Stimulated activated CD8-positive, alpha-beta memory T cell treated with anti-CD3 and anti-CD28 coated beads, Interleukin-4, amount 100 ng/mL, for 1 hour (primary cell): ENCODE measurements at places on chromosomes 7 and 10.

DNA sequence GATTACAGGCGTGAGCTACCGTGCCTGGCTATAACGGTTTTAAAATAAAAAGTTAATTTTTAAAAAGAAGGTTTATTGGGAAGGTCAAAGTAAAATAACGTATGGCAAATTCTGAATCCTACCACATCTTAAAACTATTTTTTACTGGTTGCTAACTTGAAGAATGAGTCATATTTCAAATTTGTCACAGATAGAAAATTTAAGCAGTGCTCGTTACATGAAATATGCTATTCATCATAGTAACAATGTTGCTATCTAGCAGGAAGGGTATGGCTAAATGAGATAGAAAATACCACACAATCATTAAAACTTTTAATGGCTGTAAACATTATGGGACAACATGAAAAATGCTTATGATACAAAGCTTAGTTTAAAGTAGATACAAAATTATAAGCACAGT is 500.5 kb downstream of the PHTF2 start:
- DNase-seq = no peak

GRCh38 chr7:35536396-35536826 is 158.5 kb downstream of the HERPUD2 start:
- DNase-seq = no peak

- no peak for DNase-seq
Measured at GRCh38 chr10:77840636-77841035, 85.9 kb downstream of the DLG5 start.

GRCh38 chr7:105336009-105336408 is 52.7 kb downstream of the SRPK2 start:
- no peak for DNase-seq

GRCh38 chr7:39985398-39985918 is 35.4 kb downstream of the CDK13 start:
- no peak for DNase-seq

DNA sequence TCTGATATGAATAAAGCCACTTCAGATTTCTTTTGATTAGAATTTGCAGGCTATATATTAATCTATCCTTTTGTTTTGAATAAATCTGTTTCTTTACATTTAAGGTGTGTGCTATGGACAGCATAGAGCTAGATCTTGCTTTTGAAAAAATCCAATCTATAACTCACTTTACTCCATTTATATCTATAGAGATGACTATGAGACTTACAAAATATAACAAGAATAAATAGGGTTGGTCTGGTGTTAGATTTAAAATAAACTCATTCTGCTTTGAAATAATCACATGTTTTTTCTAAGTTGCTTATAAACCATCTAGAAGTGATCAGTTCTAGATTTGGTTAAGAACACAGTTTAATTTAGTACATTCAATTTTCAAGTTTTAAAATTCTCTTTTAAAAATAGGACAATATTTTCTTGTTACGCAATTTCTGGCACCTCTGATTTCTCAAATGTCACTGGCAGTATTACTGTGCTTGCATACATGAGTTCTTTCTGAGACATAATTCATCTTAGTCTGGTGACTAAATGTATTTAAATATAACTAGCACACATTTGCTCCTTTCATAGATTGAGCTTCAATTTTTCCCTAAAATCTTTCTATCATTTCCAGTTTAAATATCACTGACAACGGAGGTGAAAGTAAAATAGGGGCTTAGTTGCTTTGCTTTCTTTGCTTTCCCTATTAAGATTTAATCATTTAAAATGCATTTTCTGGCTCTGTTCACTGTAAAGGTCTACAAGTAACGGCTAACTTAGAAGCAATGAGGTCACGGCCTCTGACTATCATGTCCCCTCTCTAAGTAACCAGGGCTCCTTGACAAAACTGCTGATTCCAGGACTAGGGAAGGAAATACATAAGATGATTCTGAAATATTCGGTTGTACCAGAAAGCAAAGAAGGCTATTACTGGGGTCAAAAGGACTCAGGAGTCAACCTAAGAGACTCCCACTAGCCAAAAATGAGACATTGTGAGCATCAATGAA is 89.3 kb downstream of the ICA1 start:
- DNase-seq = no peak
